Stimulated activated CD8-positive, alpha-beta memory T cell treated with anti-CD3 and anti-CD28 coated beads, Interleukin-15, amount 100 ng/mL, for 24 hours (primary cell): ENCODE measurements at places on chromosomes 7 and 10.

- no peak for DNase-seq
Measured at GRCh38 chr7:92631850-92632487, 41.8 kb upstream of the FAM133B start.

DNA sequence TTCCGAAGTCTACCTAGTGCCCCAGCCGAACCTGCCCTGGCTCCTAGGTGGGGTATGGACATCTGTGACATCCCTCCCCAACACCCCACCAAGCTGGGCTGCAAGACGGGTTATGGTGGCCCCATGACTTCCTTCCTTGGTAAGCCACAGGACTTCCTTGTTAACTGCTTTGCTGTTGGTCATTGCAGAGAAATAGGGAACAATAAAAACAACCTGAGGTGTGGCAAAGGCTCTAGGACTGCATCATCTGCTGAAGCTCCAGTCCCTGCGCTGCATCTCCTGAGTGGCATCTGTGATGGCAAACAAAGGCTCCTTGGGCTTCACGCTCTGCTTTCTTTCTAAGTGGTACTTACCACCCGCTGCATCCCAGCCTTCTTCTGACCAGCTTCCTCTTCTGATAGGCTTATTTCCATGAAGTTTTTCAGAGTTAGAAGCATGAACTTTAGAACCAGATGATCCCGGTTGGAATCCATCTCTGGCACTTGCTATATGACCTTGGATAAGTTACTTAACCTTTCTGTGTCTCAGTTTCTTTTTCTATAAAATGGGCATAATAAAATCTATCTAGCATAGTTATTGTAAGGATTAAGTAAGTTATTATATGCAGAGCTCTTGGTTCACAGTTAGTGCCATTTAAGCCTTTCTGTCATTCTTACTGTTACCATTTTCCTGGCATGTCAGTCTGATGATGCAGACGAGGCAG lies 216.8 kb downstream of the RPS24 start:
- no peak for DNase-seq

DNA sequence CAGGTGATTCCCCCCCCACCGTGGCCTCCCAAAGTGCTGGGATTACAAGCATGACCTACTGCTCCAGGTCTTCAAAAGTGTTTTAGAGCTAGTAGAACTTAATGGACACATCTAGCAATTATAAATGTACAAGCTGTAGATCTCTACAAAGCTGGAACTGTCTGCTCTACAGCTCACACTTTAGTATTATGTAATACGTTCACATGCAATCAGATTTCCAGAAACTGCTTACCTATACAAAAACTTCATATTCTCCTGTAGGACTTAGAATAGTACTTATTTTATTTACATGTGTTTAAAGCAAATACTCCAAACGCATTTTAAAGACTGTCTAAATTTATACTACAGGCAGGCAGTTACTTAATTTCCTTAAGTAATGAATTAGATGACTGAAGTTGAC lies 39.2 kb upstream of the ASL start:
- DNase-seq, result no peak

- DNase-seq, result no peak
Measured at GRCh38 chr7:87204933-87205332, 14.6 kb downstream of the TMEM243 start.

DNA sequence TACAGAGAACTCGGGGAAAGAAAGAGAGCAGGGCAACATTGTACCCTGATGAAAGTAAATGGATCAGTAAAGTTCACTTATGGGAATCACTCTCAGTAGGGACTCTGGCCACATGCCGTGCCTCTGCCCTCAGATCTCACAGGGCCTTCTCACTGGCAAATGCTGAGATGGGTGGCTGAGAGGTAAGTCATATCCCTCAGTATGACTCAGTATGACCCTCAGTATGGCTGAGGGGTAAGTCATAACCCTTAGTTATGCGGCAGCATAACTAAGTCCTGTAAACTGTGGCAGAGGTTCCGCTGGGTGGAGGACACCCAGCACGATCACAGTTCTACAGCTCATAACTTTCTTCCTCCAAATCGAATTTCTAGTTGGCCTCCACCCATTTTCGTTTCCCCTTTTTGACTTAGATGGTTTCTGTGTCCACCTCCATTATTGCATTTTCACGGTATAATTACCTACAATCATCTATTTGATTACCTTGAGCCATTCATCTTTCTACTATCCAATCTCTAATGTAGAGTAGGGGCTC lies 26.5 kb upstream of the WNT16 start:
- no peak for DNase-seq

DNA sequence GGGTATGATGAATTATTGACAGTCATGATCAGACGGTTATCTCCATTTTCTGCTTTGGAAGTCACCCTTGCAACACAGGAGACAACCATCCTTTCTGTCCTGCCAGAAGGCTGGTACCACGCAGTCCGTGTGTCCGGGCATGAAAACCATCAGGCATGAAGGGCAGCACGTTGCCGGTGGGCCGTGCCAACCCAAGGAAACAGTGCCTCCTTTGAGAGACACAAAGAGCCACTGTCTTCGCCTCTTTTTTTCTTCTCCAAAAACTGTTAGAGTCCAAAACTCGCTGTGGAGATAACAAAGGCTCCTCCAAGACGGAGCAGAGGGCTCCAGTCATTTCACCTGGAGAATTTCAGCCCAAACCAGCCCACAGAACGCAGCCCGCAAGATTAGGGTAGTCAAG lies 60.4 kb upstream of the ARHGAP21 start:
- DNase-seq, result no peak

GRCh38 chr7:19352305-19352695 lies 207.1 kb upstream of the FERD3L start:
- DNase-seq, result no peak

GRCh38 chr7:2433713-2434550 lies 30.5 kb downstream of the CHST12 start:
- no peak for DNase-seq

- DNase-seq, result no peak
Measured at GRCh38 chr7:88363249-88363648, 56.6 kb upstream of the STEAP4 start.

DNA sequence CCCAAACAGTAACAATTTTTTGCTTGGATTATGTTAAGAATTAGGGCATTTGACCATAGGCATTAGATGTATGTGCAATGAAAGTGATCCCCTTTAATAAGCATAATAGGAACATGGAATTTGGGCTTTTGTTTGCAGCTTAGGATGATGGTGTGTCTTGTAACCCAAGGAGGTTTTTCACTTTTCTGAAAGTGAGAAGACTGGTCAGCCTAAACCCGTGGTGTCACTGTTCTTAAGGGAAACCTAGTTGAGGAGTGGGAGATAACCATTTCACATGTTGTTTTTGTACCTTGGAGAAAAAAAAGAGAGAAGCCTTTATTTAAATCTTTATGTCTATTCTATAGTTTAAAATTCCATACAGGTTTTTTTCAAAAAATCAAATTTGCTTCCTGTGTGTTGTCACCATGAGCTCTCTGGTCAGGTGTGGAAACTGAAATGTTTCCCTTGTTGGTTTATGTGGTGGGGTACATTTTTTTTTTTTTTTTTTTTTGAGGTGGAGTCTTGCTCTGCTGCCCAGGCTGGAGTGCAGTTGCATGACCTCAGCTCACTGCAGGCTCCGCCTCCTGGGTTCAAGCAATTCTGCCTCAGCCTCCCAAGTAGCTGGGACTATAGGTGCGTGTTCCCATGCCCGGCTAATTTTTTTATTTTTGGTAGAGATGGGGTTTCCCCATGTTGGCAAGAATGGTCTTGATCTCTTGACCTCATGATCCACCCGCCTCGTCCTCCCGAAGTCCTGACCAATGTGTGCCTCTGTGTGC lies 7.7 kb downstream of the CCM2 start:
- no peak for DNase-seq

- no peak for DNase-seq
Measured at GRCh38 chr7:148290538-148290937, 300.0 kb upstream of the C7orf33 start.

DNA sequence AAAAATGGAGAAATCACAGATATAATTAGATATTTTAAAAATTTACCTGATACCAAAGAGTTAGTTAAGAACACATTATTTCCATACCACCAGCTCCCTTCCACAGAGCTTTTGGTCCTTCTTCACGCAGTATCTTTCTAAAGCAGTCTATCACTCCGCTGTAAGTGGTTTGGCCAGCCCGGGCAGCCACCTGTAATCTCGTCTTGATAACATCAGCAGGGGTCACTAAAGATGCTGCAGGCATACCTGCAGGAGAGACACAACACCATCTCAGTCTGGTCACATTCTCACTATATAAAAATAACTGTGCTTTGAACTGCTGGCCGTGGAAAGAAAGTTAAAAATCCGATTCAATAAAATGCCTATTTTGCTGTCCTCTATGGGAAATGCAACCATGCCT lies 200.1 kb downstream of the SLC25A13 start:
- DNase-seq, result no peak

DNA sequence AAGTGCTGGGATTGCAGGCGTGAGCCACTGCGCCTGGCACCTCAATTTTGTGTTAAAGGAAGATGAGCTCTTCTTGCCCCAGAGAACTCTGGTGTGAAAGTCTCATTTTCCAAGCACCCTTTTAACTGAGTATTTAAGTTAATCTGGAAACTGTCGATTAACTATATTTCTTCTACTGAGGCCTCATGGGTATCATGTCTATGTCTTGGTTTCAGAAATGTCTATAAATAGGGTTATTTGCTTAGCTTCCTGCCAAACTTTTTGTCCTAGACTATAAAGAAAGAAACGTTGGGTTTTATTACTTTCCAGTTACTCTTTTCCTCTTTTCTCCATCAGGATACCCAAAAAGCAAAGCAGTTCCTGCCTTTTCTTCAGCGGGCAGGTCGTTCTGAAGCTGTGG lies 102.4 kb downstream of the LRRC4 start:
- no peak for DNase-seq

DNA sequence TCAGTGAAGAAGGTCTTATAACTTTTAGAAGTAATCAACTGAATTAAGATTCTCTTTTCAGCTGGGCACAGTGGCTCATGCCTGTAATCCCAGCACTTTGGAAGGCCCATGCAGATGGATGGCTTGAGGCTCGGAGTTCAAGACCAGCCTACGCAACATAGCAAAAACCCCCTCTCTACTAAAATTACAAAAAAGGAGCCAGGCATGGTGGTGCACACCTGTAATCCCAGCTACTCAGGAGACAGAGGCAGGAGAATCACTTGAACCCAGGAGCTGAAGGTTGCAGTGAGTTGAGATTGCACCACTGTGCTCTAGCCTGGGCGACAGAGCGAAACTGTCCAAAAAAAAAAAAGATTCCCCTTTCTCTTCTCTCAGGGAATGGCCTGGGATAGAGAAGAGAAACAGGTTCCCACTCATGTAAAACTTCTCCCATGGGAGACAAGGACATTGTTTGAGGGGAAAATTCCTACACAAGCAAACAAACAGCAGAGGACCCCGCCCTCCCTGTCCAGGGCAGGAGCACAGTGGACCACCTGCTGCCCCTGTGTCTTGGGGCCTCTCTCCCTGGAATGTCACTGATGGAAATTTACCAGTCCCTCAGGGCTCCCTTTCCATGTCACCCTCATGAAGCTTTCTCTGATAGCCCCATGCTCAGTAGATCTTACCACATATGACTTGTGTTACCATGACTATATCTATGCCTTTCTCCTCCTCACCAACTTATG lies 5.6 kb downstream of the IL2RA start:
- no peak for DNase-seq

DNA sequence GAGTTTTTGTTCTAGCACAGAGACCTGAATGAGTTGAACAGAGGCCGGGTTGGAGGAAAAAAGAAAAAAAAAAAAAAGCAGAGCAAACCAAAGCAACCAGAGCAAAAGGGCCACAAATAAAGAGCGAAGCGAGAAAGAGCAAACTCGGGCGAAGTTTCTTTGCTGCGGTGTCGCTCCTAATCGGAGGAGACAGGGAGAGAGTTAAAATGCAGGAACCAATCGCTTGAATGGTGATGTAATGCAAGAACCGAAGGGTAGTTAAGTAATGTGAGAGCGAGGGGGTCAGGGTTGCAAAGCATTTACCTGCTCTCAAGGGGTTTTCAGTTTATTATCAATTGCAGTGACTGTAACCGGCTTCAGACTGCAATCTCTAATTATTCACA lies 271.7 kb downstream of the TRIL start:
- no peak for DNase-seq

GRCh38 chr7:101804088-101804963 lies 13.1 kb upstream of the CUX1 start:
- DNase-seq, result no peak

DNA sequence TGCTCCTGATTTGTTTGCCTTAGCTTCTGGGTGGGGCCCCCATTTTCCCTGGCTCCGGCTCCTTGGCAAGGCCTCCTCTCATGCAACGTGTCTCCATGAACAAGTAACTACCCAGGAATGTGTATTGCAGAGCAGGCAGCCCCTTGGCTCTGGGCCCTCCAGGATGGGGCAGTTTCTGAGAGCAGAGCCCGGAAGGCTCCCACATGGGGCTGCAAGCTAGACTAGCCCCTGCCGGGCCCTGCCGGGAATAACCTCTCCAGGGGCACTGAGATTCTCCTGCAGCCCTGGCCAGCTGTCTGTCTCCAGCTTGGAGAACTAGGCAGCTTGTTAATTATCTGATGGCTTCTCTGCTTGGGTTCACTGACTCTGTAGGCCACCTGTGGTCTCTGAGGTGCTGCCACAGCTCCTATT lies 184.0 kb upstream of the INHBA start:
- DNase-seq, result no peak

- DNase-seq, result no peak
Measured at GRCh38 chr10:34959786-34960185, 130.4 kb downstream of the CUL2 start.

- no peak for DNase-seq
Measured at GRCh38 chr10:99431190-99431760, 851 bp upstream of the GOT1 start.

- DNase-seq, result no peak
Measured at GRCh38 chr7:92767437-92767836, 68.9 kb downstream of the CDK6 start.

- no peak for DNase-seq
Measured at GRCh38 chr10:71244431-71245419, 32.4 kb downstream of the UNC5B start.

DNA sequence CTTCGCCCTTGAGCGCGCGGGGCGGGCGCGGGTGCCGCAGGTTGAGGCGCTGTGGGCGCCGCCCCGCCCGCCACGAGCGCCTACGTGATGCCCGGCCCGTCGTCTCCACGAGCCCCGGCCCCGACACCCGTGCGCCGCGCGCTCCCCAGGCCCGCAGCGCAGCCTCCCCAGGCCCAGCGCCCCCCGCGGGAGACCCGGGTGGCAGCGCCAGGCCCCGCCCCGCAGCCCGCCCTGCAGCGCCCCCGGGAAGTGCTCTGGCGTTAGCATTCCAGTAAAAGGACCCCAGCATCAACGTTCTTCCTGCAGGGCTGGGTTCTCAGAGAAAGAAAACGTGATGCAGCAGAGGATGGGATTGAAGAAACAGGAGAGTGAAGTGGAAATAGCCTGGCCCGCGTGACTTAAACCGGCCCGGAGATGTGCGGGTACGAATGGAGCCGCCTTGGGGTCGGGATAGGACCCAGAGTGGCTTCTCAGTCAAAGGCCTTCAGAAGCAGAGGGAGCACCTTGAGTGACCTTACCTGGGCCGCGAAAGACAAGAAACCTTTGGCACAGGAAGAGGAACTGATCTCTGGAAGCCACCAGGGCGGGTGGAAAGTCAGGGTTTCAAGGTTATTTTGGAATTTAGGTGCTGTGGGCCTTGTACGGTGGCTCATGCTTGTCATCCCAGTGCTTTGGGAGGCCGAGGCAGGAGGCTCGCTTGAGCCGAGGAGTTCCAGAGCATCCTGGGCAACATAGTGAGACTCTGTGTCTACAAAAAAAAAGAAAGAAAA lies 1.8 kb downstream of the PFKP start:
- DNase-seq, result no peak

- DNase-seq, result no peak
Measured at GRCh38 chr7:2227699-2228098, 5.0 kb downstream of the MAD1L1 start.
